ENCODE measurements at places on chromosomes 16 and 17.

DNA sequence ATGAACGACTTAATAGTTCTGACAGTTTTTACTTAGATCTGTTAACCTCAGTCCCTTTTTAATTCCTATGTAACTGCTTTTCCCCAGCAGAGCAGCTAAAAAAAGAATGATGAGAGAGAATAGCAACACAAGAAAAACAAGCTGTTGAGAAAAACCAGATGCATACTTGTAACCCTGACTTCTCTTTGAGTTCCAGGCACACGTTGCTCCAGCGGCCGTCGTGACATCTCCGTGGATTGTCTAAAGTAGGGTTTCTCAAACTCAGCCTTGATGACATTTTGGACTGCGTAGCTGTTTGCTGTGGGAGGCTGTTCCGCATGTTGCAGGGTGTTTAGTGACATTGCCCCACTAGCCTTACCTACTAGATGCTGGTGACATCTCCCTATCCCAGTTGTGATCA, 324.0 kb downstream of the SNX29 start:
- DNase-seq: no peak

GRCh38 chr17:48791128-48792032, 25.6 kb downstream of the TTLL6 start:
- DNase-seq: peak; percentile 32

DNA sequence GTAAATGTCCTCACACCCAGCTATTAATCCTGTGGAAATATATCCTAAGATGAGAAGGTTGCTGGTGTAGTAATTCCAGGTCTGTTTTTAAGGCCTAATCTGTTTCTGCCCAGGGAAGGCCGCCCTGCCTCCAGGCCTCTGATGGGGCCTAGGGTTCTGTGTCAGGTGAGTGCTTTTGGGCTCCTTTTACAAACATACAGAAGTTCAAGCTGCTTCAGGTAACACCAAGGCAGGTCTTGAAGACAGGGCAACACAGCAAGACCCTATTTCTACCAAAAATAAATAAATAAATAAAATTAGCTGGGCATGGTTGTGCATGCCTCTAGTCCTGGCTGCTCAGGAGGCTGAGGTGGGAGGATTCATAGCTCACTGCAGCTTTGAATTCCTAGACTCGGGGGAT, 9.3 kb downstream of the PPL start:
- DNase-seq: no peak

DNA sequence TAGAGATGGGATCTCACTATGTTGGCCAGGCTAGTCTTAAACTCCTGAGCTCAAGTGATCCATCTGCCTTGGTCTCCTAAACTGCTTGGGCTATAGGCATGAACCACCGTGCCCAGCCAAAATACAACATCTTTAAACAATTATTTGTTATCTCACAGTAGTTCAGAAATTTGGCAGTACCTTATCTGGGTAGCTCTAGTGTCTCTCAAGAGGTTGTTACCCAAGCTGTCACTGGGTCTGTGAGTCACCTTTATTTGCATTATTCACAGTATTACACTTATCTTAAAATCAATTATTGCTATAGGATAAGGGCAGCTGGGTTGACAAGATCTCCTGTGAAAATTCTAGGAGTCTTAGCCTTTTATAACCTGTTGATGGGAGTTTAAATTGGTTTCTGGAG, 64.0 kb upstream of the GAS7 start:
- DNase-seq: no peak

DNA sequence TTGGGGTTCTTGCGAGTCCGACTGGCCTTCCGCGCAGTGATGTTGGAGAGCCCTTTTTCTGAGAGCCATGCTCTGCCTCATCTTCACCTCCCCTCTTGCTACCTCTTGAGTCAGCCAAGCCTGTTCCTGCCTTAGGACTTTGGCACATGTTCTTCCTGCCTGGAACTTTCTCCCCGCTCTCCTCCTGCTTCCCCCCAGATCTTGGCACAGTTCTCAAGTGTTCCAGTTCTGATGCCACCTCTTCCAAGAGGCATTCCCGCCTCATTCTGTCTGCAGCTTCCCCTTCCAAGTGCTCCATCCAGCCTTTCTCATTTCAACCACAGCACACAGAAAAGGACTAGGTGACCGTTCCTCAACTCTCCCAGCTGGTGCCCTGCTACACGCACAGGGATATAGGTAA, 7.7 kb downstream of the AKAP1 start:
- DNase-seq: no peak

GRCh38 chr17:4842376-4842775, 9.2 kb downstream of the MINK1 start:
- no peak for DNase-seq

GRCh38 chr16:30482366-30482765, 9.8 kb downstream of the ITGAL start:
- no peak for DNase-seq
